ENCODE measurements at places on chromosomes 2 and 18.

DNA sequence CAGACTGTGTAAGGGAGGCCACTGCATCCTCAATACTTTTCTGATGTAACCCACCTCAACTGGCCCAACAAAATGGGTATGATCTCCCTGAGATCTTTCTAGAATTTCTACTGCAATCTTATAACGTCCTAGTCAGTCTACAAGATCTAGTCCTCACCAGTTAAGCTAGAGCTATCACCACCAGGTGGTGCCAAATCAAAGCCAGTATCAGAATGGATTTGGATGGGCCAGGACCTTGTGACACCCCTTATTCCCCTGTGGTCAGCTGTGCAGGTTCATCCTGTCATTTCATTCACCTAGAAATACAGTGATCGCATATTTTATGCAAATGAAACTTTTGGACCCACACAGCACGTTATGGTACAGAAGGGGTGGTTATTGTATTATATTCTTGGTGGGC is 90.3 kb downstream of the OLA1 start:
- DNase-seq = no peak

DNA sequence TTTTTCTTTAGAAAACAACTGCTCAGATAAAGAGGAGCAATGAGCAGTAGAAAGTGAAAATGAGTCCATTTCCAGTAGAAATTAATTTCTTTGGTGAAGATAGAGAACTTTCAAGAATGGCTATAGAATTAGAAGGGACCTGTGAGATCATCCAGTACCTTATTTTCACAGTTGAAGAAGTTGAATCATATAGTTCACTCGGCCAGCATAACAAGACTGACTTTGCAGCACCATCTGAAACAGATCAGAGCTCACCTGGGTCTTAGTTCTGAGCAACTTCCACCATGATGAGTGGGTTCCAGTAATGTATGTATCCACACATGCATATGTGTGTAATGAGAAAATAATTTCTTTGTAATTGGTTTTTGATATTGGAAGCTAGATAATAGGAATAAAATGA is 58.6 kb downstream of the CERS6 start:
- DNase-seq = no peak

DNA sequence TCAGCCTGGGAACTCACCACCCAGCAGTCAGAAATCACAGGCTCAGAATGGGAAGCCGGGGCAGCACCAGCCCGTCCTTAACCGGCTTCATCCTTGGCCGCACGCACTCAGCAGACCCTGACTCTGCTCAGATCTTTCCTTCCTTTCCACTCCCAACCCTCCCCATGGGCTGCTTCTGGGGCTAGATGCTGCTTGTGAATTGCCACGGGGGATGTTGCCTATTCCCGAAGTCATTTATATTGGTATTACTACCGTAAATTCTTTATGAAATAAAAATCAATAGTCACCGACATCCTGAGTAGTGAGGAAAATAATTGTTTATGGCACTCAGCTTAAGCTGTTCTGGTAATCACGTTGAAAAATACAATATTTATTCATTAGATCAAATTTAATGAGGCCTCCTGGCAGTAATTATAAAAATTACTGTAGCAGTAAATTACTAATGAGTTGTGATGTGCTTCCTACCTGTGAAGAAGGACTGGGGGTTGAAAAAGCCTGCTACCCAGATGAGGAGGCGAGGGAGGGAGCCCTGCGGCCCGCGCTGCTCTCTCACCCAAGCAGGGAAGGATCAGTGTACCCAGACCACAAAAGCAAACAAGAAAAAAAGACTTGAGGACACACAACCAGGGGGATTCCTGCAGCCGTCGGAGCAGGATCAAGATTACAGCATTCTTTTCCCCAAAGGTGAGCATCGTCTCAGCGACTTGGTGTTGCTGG is 31.5 kb downstream of the CDCA7 start:
- no peak for DNase-seq

DNA sequence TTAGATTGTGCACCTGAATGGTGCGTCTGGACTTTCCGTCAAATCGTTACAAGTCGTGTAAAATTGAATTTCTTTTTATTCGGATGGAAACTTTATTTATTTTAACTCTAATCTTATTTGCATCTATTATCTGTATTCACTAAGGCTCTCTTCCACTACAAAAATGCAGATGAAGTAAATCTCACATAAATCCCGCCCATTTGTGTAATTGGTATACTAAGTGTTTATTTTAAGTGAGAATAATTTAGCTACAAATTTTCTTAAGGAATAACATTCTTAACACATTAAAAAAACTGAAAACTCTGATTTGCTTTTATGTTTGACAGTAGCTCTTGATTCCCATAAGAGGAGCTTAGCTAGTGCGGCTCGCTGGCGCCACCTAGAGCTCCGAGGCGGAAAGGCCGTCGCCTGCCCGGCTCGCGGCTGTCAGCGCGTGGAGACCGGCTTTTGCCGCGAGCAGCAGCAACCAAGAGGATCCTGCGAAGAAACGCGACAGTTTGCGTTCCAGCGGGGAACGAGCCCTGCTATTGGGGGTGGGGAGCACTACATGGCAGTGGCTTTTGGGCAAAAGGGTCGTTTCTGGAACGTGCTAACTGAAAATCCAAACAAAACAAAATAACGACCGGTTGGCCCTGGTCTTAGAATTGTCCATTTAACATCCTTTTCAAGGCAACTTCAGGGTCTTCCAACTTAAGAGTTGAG is 6.7 kb downstream of the SP9 start:
- peak; percentile 78 for DNase-seq

GRCh38 chr2:13102397-13103063 is 385.8 kb downstream of the TRIB2 start:
- no peak for DNase-seq

- DNase-seq = no peak
Observed at GRCh38 chr2:607172-607571, 70.0 kb downstream of the TMEM18 start.

DNA sequence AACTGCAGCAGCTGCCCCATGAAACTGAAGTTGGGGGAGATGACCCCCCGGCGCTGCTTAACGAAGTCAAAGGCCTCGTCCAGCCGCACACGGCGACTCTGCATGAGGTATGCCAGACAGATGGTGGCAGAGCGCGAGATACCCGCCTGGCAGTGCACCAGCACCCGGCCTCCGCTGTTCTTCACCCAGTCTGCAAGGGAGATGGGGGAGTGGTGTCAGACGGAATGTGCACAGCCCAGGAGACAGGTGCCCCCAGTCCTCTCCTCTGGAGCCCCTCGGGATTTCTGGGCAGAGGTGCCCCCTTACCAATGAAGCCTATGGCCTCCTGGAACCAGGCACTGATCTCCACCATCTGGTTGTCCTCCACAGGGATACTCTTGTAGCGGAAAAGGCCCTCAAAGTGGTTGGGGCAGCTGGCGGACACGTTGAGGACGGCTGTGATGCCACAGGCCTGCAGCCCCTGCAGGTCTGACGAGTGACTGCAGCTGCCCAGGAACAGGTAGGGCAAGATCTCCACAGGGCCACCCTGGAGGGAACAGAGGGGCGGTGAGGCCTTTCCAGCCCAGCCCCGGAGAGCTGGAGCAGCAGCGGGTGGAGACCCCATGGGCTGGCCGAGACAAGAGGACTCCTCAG is 1.3 kb downstream of the DUSP2 start:
- DNase-seq = peak; percentile 24

DNA sequence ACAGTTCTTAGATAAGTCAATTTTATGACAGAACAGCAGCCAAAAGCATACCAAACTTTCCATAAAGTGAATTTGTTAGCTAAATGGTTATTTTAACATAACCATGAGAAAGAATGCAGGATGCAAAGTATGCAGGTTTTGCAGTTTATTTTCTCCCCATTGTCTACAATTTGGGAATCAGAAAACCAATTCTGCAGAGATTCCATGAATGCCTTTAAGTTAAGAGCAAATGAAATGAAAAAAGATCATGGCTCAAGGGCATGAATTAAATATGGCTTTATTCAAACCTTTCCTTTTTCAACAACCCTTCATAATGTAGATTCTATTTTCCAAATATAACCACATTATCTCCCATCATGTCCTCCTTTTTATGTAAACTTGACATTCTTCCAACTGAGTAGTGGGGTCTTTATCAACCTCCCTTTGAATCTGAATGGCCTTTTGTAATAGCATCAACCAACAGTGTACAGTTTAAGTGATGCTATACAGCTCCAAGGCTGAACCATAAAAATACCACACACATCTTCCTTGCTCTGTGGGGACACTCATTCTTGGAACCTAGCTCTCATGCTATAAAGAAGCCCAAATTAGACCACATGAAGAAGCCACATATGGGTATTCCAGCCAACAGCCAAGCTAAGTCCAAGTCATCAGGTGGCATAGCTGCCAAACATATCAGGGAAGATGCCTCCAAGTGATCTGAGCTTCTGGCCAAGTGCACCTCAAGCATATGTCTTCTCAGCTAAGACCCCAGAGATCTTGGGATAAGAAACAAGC is 49.8 kb downstream of the PIAS2 start:
- no peak for DNase-seq

DNA sequence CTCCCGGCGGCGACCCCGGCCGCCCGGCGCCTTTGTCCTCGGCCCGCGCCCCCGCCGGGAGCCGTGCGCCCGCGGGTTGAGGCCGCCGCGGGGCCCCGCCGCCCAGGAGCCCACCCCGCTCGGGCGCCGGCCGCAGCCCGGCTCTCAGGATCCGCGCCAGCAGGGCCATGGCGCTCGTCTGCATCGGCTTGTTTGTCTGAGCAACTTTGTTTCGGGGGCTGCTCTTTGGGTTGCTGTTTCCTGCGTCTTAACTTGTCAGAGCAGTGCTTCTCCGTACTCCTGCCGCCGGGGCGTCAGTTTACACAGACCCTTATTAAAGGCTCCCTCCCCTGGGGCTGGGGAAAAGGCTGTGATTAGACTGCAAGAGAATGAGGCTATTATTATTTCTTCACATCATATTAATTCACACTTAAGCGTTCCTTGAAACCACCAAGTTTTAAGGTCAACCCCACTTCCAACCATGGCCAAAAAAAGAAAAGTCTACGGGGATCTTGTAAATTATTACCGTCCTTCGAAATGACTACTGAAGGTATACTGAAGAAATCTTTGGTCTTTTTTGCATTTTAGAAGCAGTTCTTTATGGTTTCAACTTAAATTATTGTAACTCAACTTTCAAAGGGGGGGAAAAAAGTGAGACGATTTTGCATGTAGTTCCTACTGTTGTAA is at the start of gene CYP27C1:
Gene CYP27C1 (minus strand): TSS at position 198 of the 666 bp plus-strand sequence. CDS start 29 bp downstream, at position 169.
- DNase-seq = no peak

GRCh38 chr2:55085113-55086040 is 35.1 kb upstream of the RTN4 start:
- DNase-seq = no peak

DNA sequence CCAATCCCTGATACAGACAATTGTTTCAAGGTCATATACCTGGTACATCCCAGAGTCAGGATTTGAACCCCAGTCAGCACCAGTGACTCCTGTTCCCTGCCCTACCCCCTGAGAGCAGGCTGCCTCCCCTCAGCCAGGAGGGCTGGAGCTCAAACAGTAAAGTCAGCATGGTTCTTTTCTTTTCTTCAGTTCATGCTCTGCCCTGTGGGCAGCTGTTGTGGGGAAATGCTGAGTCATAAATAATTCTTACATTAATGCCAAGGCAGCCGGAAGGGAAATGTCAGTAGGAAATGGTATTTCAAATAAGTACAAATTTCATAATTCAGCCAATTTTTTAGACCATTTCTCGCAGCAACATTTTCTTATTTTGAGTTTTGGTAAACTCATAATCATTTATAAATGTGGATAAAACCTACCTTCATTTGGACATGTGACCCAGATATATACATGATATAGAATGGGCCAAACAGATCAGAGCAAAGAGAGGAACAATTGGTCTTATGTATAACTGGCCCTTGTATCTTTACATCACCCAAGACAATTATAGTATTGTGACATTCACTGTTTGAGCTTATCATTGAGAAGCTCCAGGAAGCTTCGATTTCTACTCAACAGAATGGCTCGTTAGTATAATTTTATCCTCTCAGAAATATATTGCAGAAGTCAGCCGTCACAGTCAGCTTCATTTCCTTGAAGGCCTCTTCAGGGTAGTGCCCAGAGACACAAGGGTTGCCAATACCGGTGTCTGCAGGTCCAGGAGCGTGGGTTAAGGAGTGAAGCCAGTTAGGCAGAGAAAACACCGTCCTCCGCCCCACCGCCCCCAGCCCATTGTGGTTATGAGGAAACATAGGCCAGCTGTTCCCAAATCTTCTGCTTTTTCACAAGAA is 28.0 kb upstream of the SCYGR1 start:
- DNase-seq = no peak

DNA sequence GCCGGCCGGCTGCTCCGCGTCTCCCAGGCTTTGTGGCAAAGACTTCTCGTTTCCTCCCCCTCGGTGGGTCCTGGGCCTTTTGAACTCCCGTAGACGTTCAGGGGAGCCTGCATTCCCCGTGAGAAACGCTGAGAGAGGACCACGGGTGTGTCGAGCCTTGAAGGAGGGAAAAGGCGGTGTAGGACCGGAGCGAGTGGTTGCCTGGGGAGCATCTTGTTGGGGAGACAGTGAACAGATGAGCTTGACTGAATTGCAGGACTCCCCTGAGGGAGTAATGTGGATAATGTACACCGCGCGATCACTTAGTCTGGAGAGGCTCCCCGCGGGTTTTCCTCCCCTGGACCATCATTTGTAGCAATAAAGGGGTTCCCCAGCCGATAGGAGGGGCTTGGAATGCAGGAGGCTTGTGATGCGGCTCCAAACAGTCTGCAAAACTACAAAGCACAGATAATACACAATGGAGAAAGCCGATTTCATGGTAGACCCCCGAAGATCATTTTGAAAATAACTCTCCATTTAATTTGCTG is 769 bp downstream of the ALMS1 start:
- DNase-seq = no peak

DNA sequence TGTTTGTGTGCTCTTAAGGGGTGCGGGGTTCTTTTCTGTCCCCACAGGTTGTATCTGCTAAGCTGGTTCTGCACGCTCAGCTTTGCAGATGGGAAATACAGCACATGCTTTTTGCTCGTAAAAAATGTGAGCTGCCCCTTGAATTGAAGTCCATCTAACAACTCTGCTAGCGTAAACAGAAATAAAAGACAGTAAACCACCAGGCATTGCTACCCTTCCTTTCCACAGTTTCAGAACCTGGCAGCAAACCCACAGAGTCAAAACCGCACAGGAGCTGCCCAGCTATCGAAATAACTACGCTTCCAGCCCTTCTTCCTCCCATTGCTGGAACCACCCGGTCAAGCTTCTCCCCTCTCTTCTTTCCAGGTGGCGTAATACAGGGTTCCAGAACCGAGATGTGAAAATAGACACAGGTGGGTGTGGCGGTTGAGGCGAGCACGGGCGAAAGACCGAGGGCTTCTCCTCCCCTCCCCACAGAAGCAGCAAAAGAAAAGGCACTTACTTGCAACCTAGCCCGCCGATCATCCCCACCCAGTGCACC is 479 bp downstream of the SCN9A start:
- DNase-seq = no peak

DNA sequence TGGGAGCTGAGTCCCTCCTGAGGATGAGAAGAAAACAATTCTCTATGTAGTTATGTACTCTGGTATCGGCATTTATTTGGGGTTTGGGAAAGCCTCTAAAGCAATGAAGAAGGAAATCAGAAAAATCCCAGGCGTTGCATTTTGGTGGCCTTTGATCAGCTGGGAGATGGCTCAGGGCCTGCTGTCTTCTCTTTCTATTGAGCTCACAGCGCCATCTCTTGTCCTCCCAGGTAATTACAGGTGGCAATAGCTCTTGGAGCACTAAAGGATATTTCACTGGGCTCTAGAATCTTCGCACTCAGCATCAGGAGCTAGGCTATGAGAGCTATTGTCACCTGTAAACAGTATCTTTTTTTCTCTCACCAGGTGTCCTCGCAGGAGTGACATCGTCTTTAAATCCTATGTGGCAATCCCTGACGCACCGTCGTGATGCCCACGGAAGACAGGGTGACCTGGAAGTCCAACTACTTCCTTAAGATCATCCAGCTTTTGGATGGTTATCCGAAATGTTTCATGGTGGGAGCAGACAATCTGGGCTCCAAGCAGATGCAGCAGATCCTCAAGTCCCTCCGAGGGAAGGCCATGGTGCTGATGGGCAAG is 76.1 kb upstream of the PMAIP1 start:
- peak; percentile 4 for DNase-seq
